Osteoblast (primary cell): ENCODE measurements at places on chromosomes 11 and 22. TPM values are rescaled to one million over a fixed set of nuclear protein-coding genes. Genes with fewer than 3 reads are reported as not detected.

The SHANK2 gene
- total RNA-seq, result 2.5 and 3.5 TPM in 2 replicates

The RNH1 gene
- total RNA-seq, result 441 and 506 TPM in 2 replicates

The CABP4 gene
- total RNA-seq, result not detected in 2 replicates

- peak; percentile 39 for DNase-seq
- H3K36me3 ChIP-seq, result no peaks in the 10 kb centered on the region
- no peak overlapping the region for H3K4me3 ChIP-seq
- no peaks in the 10 kb centered on the region for H3K4me1 ChIP-seq
- no peak overlapping the region for H3K27ac ChIP-seq
- H3K27me3 ChIP-seq, result no peaks in the 10 kb centered on the region
These were observed 257.8 kb upstream of the B3GAT1 start for GRCh38 chr11:134669796-134670195.

DNA sequence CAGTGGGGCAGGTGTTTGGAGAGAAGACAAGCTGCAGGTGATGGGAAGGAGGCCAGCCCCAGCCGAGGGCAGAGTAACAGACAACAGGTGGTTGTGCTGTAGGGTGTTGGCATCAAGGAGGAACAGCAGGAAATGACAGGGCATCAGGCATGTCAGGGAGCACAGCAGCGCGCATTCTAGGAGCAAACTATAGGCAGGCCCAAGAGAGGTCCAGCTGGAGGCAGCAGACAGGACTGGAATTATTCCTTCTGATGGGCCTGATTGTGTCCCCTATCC lies 13.6 kb downstream of the ADM start:
- no peak overlapping the region for H3K4me3 ChIP-seq
- no peaks in the 10 kb centered on the region for H3K27me3 ChIP-seq
- no peak for DNase-seq
- H3K4me1 ChIP-seq, result peaks cover 20% of the 10 kb centered on the region
- no peak overlapping the region for H3K27ac ChIP-seq

DNA sequence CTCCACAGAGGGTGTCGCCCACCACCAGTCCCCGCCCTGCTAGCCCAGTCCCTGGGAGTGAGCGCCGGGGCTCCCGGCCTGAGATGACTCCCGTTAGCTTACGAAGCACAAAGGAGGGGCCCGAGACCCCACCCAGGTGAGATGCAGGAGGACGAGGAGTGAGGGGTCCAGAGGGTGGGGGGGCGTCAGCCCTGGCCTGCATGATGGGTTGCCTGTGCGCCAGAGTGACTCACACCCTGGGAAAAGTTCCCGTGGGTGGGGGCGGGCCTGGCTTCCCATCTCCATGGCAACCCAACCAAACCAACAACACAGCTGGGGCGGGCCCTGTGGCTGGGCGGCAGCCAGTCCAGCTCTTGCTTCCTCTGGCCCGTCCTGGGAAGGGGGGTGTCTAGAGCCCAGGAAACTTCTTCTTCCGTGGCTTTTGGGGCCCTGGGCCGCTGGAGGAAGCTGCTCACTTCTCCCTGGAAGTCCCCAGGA lies 4.5 kb downstream of the GAS2L1 start:
- peaks cover 37% of the 10 kb centered on the region for H3K4me1 ChIP-seq
- H3K36me3 ChIP-seq, result no peaks in the 10 kb centered on the region
- peak overlapping the region; percentile 61 for H3K4me3 ChIP-seq
- DNase-seq, result peak; percentile 100
- H3K27me3 ChIP-seq, result peaks cover 26% of the 10 kb centered on the region

GRCh38 chr11:42974510-42975179 lies 337.2 kb upstream of the API5 start:
- no peaks in the 10 kb centered on the region for H3K27me3 ChIP-seq
- no peaks in the 10 kb centered on the region for H3K36me3 ChIP-seq
- DNase-seq, result no peak
- H3K4me3 ChIP-seq, result no peak overlapping the region

- no peak overlapping the region for H3K4me3 ChIP-seq
- no peaks in the 10 kb centered on the region for H3K4me1 ChIP-seq
- no peak overlapping the region for H3K27ac ChIP-seq
- no peaks in the 10 kb centered on the region for H3K36me3 ChIP-seq
- DNase-seq, result no peak
These were observed 518 bp downstream of the CCDC179 start for GRCh38 chr11:22859756-22860155.

GRCh38 chr22:34986523-34986922 lies 79.4 kb upstream of the ISX start:
- no peak for DNase-seq
- H3K4me3 ChIP-seq, result no peak overlapping the region
- no peaks in the 10 kb centered on the region for H3K4me1 ChIP-seq
- no peaks in the 10 kb centered on the region for H3K36me3 ChIP-seq
